ENCODE measurements at places on chromosomes 2 and 18. TPM values are rescaled to one million over a fixed set of nuclear protein-coding genes. Genes with fewer than 3 reads are reported as not detected.

The NPPC gene
- not detected for total RNA-seq

GRCh38 chr2:34308140-34308539 is 709.0 kb upstream of the FAM98A start:
- no peak for DNase-seq

DNA sequence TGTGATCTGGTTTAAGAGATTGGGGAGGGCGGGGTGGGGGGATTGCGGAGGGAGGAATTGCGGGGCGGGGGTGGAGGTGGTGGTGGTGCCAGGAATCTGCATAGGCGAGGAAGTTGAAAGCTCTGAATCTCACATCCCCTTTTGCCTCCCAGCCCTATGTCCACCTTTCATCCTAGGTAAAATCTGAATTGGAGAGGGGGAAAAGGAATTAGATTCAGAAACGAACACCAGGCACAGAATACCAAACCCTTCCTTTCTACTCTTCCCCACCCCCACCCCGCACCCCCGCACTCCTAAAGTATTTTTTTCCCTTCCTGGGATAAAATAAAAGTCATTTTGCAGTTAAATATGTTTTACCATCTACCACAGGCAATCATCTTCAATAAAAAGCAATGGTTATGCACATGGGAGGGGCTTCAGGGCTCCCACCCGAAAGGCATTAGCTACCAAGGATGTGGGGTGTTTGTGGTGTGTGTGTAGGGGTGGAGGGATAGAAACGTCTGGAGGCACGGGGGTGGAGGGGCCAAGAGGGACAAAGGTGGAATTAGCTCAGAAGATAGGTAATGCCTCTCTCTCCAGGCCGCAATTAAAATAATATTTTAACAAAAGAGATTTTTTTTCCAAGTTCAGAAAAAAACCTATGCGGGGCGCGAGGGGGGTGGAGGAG is 1.8 kb downstream of the IGFBP5 start:
- DNase-seq = no peak

GRCh38 chr2:180978903-180979748 is 1.3 kb upstream of the UBE2E3 start:
- DNase-seq = no peak

DNA sequence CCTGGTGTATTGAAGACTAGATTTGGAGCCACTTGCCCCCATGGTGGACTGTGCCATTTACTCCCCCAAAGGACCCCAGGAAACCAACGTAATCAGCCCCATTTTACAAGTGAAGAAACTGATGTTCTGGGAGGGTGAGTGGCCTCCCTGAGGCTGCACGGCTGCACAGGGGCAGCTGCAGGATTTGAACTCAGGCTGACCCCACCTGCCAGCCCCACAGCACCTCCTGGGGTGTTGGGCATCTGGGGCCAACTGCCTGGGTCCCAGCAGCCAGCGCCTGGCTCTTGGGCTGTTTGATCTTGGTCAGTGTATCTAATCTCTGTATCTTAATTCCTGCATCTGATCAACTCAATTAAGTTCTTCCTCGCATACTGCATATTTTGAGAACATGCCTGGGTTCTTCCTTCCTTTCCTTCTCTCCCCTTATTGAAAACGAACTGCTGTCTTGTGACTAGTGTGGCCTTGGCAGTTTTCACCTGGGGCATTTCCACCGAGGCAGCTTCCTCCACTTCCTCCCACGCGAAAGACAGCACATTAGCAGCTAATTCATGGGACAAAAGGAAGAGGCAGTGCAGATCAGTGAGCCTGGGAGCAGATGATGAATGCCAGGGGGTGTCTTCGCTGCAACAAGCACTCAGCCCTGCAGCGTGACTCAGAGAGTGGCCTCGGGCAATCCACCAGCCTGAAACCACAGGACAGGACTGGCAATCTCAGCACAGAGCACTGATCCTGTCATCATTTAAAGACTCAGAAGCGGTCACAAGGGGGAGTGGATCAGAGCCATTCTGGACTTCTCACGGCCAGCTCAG is 184.1 kb upstream of the RAB12 start:
- DNase-seq = no peak

DNA sequence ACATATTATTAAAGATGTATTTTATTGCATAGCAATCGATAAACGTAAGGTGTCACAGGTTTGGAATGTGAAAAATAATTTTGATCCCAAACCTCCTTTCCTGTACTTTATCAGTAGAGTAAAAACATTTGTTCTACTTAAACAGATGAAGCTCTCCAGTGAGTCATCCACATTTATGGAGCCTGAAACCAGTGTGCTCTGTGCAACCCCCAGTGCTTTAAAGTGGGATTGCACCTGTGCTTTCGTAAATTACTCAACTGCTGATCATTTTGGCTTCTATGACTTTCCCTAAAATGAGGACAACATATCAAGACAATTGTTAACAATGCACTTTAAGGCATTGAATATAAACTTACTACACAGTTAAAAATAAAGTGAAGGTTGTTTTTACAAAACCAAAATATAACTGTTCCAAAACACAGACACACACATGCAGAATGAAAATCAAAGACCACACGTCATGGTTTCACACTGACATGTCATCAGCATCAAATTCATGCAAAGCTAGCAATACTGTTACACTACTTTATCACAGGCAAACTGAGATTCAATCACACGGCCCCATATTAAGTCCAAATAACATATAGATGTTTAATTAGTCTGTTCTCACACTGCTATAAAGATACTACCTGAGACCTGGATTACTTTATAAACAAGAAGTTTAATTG is 9.7 kb downstream of the TMEM18 start:
- DNase-seq = no peak

- DNase-seq = no peak
Measured at GRCh38 chr2:70019096-70019495, 57.7 kb upstream of the ASPRV1 start.

- DNase-seq = peak; percentile 81
Measured at GRCh38 chr2:437756-438393, 150.0 kb upstream of the ALKAL2 start.

- DNase-seq = no peak
Measured at GRCh38 chr18:59057969-59058368, 81.7 kb upstream of the SEC11C start.

GRCh38 chr18:58114766-58115165 is 70.7 kb downstream of the NEDD4L start:
- DNase-seq = no peak

The CHRND gene
- not detected for total RNA-seq

DNA sequence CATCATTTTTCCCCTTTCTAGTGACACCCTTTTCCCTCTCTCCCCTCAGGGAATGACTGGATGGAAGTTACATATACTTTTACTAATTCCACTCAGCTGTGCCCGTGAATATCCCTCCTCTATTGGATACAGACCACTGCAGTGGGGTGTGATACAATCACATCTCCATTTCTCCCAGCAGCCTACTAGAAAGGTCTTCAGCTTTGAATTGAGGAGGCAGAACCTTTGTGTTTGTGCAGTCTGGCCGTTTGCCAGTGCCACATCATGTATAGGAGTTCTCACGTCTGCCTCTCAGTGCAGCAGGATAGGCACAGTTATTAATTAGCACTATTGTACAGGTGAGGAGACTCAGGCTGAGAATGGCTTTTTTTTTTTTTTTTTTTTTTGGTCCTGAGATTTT is 16.4 kb downstream of the TNFRSF11A start:
- DNase-seq = no peak

DNA sequence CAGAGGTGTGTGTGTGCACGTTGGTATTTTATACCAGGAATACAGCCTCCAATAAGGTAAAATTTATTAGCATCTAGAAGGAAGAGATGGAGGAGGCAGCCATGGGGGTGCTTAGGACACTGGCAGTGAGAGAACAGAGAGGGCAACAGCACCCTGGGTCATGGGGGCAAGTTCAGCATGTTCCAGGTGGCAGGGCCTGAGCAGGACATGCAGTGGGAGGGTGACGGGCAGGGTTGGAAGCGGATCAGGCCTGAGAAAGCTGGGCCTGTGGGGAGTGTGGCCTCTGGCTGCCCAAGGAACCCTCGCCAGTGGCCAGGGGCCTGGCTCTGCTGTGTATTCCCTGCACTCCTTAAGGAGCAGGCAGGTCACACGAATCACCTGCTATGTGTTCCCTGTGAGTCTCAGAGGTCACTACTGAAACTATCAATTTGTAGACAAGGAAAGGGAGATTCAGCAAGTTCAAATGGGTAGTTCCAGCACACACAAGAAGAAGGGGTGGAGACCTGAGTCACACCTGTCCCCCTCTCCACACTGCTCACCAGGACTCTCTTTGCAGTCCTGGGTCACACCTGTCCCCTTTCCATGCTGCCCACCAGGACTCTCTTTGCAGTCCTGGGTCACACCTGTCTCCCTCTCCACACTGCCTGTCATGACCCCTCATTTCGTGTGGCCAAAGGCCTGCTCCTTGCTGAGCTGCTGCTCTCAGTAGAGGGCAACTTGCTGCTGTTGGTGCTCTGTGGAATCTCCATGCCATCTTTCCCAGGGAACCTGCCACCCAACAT is 463.9 kb upstream of the HS6ST1 start:
- DNase-seq = peak; percentile 8

The CD8B2 gene
- total RNA-seq = not detected

DNA sequence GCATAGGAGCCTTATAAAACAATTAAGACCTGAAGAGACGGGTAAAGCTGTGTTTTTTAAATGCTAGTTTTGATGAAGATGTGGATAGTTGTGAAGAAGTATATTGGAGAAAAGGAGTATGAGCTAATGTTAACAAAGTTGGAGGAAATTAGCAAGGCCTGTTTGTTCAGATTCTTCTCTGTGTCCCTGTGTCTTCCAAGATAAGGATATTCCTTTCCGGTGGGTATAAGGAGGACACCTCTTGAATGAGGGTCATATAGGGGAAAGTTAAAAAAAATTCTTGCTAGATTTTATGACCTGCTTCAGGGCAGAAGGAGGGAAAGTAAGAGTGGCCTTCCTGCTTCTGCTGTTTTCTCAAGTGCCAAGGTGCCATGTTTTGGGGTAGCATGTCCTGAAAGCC is 59.0 kb downstream of the CCDC68 start:
- DNase-seq = no peak

The HOXD4 gene
- total RNA-seq = not detected

DNA sequence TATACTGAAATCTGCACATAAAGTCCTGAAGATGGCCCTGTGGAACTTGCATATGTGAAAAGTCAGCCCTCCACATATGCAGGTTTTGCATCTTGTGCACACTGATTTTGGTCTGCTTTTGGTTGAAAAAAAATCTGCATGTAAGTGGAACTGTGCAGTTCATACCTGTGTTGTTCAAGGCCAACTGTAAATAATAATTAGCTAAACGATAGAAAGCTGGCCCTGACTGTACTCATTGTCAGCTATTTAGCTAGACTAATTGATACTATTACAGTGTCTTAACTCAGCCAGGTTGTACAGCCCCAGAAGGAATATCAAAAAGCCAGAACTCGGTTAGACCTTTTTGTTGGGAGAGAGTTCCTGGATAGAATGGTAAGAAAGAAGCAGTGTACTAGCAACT is 54.5 kb downstream of the EHBP1 start:
- no peak for DNase-seq

The CCDC102B gene
- 1.0 TPM for total RNA-seq

- no peak for DNase-seq
Measured at GRCh38 chr2:18456026-18456425, 104.4 kb downstream of the RDH14 start.

DNA sequence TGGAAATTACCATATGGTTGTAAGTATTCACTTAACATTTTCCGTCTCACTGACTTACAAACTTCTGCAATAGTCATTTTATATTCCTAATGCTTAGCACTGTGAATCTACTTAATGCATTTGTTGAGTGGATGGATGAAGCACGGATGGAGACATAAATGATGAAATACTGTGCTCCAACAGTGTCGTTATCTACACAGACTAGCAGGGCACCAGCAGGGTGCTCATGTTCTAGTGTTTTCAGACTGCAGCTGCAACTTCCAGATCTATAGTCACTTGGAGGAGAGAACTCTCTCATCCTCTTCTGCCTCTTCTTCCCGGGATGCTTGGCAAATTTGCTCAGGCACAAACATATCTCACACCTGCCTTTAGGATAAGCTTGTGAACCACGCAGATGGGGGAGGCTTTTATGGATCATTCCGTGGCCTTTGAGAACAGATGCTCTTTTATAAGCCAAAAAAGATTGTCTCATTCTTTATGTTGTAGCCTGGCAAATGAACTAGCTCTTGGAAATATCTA is 797.7 kb downstream of the MBD2 start:
- no peak for DNase-seq

GRCh38 chr2:54038835-54039234 is 68.0 kb upstream of the PSME4 start:
- DNase-seq = no peak

GRCh38 chr18:64840911-64841701 is 692.2 kb upstream of the LINC00305 start:
- no peak for DNase-seq

GRCh38 chr2:106701203-106702022 is 184.6 kb downstream of the ST6GAL2 start:
- no peak for DNase-seq

Measured in activated CD4-positive, alpha-beta memory T cell treated with anti-CD3 and anti-CD28 coated beads, Interleukin-2, amount 10 ng/mL, durations not matched to agents 7 days and 5 days (primary cell).